ENCODE measurements at places on chromosomes 13 and 19.

- DNase-seq = no peak
Measured at GRCh38 chr13:44171861-44172260, 201.8 kb upstream of the SERP2 start.

GRCh38 chr13:62193919-62194318 lies 778.3 kb upstream of the PCDH20 start:
- DNase-seq = no peak

GRCh38 chr13:85772367-85772766 lies 26.9 kb downstream of the SLITRK6 start:
- no peak for DNase-seq

DNA sequence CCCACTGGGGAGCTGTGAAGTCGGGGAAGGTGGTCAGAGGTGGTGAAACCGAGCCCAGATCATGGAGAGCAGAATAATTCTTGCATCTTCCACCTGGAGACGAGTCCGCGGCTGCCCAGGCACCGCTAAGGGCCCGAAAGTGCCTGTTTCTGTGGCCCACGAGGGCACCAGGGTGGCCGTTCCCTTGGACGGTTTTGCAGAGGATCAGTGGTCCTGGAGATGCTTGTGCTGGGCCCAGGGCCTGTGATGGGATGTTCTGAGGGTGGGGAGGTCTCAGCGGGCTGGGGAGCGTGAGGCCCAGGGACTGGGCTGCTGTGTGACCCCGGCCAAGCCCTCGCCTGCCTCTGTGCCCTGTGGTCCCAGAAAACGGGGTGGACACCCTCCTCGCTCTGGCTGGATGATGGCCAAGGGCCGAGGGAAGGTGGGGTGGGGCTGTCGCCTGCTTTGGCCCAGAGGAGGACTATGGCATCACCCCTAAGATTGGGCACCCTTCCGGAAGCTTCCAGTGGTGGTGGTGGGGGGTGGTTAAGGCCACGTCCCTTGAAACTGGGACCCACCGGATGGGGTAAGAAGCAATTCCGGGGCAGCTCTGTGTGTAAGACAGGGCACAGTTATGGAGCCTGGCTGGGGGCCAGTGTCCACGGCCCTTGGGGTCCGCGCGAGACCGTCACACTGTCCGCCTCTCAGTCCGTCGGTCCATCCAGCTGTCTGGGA lies 51.3 kb upstream of the NFIC start:
- no peak for DNase-seq

DNA sequence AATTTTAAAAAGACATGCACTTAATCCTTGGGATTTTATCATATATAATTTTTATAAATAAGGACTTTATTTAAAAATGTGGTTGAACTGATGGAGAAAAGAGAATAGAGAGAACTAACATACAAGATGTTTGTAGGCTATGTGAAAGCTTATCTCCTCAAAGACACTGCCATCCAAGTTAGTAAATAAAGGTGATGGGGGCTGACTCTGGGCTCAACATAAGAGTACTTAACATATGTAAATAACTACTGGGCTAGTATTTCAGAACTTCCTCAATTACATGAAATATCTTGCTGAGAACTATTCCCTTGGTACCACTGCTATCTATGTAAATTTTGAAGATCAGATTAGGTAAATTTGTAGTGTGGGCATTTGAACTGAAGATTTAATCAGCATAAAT lies 1017.3 kb upstream of the PCDH20 start:
- no peak for DNase-seq

Measured in SW480 (cell line).